LoVo (cell line): ENCODE measurements at places on chromosomes 1 and 21.

- DNase-seq, result no peak
Measured at GRCh38 chr1:115402753-115403184, 64.7 kb upstream of the NGF start.

DNA sequence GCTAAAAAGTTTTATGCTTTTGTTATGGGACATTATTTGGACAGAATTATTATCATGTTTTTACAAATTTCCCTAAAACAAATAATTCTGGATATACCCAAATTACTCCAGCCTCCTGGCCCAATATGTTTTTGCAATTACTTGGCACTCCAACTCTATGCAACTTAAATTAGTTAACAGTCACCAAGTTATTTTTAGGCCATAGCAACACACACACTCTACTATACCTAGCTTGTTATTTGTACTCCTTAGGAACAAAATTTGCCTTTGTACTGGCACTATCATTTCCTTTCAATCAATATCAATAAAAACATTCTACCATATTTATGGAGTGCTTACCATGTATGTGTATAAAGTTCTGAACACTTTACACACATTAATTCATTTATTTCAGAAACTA is 7.7 kb downstream of the DUSP10 start:
- DNase-seq, result no peak

GRCh38 chr21:10466200-10466599 is 55.2 kb upstream of the TPTE start:
- no peak for DNase-seq

DNA sequence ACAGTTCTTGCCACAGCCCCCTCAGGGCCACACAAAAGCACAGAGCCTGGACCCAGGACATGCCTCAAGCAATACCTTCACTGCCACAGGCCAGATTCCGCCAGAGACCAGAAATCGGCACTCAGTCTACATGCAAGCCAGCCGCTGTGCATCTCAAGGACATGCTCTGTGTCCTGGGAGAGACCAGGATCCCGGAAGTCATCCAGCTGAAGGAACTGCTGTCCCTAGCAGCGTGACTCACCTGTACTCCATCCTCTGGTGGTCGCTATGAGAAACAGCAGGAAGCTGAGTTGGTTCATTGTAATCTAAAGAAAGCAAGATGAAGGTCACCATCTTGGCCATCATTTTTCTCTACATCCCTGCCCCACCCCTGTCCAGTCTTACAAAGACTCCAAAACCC is 401 bp downstream of the ITLN1 start:
- no peak for DNase-seq

DNA sequence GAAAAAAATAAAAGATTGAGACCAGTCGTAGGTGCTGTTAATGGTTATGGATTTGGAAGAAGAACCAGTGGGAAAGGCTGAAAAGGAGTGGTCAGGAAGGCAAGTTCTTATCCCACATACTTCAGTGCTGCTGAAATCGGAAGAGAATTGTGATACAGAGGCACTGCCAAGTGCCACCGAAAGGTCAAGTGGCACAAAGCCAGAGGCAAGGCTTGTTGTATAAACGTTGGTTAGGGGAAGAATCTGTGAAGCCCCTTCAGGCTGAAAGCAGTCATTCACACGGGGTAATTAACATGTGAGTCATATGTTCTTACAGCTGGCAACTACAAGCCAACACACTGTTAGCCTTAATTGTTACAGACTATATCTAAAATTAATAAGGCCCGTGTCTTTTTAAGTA is 48.8 kb downstream of the ZBTB40 start:
- DNase-seq, result peak; percentile 1

- DNase-seq, result no peak
Measured at GRCh38 chr1:13703128-13703513, 3.1 kb downstream of the PRDM2 start.

DNA sequence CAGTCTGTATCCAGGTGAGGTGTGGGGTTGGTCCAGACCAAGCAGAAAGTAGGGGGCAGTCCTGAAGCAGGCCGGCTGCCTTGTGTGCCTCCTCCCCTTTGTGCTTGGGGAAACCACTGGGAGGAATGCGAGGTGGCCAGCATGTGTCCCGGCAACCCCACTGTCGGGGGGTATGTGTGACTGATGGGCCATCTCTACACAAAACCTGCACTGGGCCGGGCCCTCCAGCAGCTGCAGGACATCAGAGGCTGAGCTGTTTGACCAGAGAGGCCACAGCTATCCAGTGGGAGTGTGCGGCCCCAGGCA is 33.3 kb downstream of the TMEM51 start:
- DNase-seq, result no peak

DNA sequence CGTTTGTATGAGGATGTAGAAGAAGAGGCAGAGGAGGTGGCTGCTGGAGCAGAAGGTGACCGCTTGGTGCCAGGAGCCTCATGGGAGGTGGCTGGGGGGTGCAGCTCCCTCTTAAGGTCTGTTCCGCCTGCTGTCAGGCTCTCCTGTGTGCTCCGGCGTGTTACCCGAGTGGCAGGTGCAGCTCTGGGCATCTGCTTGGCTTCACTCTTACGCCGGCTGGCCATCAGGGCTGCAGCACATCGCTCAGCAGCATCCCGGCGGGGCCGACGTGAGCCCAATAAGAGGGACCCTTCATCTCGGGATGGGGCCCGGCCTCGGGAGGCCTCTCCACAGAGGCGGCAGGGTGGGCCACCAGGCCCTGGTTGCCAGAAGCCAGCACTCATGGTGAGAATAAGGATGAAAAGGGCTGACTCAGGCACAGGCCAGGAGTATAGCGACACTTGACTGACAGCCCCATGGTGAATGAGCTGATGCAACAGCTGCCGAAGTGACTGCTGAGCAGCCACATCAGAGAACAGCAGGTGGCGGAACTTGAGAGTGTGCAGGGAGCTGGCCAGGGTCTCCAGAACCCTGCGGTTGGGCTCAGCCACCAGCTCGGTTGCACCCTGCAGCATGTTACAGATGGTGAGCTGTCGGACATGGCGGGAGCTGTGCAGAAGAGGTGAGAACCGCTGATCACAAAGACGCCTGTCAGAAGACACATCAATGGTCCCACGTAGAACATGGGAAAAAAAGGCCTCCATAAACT is 17.5 kb downstream of the LRRC41 start:
- DNase-seq, result no peak

GRCh38 chr1:36879613-36880012 is 154.7 kb downstream of the GRIK3 start:
- DNase-seq, result no peak

GRCh38 chr1:8025671-8026144 is 401 bp downstream of the ERRFI1 start:
- DNase-seq, result no peak

DNA sequence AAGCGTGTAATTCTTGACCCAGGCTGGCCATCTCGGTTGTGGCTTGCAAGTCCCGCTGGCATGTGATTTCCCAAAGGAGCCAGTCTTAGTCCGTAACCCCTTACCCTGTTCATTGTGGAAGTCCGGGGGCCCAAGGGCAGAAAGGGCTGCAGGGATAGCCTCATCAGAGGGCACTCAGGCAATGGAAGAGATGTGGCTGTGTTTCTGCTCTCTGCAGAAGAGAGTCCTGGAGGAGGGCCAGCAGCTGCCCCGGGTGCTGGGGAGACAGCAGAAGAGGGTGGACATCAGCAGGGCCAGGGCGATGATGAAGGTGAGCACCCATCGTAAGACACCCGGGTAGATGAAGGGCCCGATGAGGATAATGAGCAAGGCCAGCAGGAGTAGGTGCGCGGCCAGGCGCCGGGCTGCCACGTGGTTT is 830 bp downstream of the RNF186 start:
- DNase-seq, result no peak

- no peak for DNase-seq
Measured at GRCh38 chr21:16423921-16424320, 694.1 kb downstream of the USP25 start.

GRCh38 chr1:50634251-50634650 is 211.0 kb upstream of the DMRTA2 start:
- no peak for DNase-seq

GRCh38 chr1:18548643-18549042 is 67.9 kb downstream of the KLHDC7A start:
- no peak for DNase-seq
